ENCODE measurements at places on chromosomes 3 and 15.

DNA sequence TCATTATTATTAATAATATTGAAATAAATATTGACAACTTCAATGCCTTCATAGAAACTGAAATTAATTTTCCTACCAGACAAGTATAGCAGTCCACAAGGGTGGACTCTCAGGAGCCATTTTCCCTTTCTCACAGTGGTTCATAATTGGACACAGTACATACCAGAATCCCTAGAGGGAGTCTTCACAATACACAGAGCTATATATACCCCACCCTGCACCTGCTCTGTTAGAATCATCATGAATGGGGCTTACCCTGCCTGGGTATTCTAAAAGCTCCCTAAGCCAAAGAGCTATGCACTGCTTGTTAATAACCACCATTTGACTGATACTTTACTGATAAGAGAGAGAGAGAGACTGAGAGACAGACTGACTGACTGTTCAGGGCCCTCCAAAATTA lies 134.9 kb downstream of the FEZF2 start:
- no peak for DNase-seq

GRCh38 chr3:47825590-47825989 lies 22.7 kb downstream of the DHX30 start:
- no peak for DNase-seq

- DNase-seq = no peak
Observed at GRCh38 chr3:99373088-99373845, 265.1 kb upstream of the COL8A1 start.

DNA sequence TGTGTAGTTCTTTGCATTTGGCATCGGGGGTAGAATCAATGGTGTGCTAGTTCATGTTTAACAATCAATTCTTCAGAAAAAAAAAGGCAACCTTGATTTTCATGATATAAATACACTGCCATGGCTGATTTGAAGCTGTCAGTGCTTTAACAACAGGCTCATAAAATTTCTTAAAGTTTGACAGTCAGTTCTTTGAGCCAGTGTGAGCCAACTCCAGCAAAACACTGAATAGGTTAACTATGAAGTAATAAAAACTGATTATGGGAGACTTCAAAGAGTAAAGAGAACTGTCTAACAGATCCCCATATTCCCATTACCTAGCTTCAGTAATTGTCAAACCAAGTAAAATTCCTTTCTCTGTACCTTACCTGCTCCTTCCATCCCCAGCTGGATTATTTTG lies 241.7 kb upstream of the SUCLG2 start:
- DNase-seq = no peak

- DNase-seq = no peak
Observed at GRCh38 chr15:55858661-55859060, 115.7 kb upstream of the PRTG start.

DNA sequence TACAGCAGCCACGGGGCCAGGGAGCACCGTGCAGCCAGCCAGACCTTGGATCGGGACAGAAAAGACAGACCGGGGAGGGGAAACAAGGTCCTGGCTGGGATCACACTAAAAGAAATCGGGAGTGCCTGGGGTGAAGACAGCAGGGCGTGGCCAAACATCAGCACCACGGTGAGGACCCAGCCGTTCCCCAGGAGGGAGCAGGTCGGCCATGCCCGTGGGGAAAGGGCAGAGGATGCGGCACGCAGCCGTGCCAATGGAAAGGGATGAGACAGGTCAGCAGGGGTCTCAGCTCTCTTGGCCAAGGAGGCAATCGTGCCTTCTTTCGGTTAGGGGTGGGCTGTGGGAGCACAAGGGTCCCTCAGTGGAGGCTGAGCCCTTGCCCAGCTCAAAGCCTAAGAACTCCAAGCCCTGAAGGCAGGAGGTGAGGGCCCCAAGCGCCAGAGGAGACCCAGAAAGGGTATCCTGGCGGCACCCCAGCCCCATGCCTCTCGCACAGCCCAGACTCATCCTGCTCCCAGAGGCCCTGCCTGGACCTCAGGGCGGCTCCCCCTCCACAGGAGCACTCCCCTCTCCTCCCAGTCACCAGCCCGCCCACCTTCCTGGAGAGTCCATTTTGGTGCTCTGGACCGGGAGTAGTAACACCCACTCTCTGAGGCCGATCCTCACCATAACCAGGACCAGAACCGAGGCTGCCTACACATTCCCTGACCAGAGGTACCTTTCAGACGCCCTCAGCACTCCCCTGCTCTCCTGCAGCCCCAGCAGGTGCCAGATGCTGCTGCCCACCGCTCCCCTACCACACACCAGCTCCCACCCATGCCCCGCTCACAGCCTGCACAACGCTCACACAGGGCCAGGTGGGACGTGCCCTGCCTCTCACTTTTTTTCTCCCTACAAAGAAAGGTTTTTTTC lies 23.2 kb upstream of the OCA2 start:
- no peak for DNase-seq

DNA sequence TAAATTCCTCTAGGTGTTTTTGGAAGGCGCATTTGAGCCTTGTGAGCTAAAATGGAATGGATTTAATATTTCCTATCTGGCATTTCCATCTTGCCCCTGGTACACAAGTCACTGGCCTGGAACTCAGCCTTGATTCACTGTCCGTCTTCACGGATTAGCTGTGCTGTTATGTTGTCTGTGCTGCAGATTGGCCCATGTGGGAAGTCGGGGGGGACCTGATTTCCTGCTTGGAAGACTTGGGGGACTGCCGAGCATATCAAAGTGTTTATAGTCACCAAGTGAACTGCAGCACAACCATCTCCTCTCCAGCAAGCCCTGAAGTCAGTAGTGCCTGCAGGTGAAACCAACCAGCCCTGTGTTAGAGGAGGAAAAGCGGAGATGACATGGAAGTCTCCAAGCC lies 12.2 kb downstream of the GHRL start:
- no peak for DNase-seq

GRCh38 chr15:27545494-27546255 lies 553.4 kb downstream of the OCA2 start:
- no peak for DNase-seq

DNA sequence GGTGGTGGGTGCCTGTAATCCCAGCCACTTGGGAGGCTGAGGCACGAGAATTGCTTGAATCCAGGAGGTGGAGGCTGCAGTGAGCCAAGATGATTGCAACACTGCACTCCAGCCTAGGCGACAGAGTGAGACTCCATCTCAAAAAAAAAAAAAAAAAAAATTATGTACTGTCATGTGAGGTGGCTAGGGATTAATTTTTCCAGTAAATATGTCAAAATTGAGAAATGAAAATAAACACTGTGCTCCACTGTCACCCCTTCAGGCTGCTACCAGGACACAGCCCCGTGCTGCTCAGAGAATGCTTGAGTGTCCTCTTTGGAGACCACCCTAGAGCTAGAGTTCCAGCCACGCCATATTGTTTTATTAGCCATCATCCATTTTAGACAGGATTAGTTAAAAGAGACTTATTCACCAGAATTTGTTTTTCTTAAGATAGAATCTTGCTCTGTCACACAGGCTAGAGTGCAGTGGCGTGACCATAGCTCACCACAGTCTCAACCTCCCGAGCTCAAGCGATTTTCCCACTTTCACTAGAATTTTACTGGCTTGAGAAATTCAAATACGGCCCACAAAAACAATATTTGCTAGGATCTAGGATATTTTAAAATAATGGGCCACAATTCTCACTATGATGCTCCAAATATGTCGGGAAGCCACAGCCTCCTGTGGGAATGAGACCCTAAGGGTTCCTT lies 642 bp downstream of the CD80 start:
- DNase-seq = no peak

DNA sequence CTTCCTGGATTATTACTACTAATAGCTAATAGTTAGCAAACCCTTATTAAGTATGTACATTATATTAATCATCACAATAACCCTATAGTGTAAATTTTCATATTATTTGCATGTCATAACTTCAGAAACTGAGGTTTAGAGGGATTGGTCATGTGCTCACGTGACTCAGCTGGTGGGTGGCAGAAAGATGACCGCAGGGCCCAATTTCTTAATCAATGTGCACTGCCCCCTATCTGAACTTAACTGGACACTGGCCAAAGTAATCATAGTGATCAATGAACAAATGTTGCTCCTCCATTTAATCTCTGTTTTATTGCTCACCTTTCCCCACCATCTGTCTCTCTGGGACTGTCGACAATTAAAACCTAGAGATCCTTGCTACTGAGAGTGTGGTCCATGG lies 52.2 kb downstream of the PLD1 start:
- DNase-seq = no peak

DNA sequence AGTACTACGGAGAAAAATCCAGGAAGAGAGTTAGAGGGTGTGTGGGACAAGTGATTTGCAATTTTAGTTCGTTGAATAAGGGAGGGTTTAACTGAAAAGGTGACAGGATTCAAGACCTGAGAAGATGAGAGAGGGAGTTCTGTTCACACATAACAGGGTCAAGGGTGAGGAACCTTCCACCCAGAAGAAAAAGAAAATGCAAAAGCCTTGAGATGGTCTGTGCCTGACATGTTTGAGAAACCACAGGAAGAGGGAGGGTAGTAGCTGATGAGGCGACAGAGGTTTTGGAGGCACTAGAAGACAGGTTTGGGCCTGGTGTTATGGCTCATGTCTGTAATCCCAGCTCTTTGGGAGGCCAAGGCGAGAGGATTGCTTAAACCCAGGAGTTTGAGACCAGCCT lies 591 bp upstream of the SLC25A20 start:
- DNase-seq = no peak

GRCh38 chr15:63065262-63066221 lies 23.0 kb downstream of the TPM1 start:
- no peak for DNase-seq

DNA sequence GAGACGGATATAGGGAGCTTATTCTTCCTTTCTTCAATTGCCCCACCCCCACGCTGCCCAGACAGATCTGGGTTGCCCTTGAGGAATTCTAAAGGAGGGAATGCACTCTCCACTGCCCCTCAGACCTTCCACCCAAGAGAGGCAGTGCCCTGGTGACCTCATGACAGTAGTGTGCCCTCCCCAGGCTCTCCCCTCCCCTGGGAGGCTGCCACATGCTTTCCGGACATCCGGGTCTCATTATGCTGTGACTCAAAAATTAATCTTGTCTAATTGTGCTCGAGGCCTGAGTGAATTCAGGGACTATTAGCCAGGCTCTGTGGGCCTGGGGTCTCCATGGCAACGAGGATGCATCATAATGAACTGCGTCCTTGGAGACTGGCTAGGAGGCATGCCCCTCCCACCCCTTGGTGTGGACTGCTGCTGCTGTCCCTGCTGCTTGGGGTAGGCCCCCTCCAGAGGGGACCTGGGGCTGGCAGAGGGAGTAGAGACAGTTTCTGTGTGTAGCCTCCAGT lies 20.8 kb downstream of the CORO2B start:
- DNase-seq = no peak

DNA sequence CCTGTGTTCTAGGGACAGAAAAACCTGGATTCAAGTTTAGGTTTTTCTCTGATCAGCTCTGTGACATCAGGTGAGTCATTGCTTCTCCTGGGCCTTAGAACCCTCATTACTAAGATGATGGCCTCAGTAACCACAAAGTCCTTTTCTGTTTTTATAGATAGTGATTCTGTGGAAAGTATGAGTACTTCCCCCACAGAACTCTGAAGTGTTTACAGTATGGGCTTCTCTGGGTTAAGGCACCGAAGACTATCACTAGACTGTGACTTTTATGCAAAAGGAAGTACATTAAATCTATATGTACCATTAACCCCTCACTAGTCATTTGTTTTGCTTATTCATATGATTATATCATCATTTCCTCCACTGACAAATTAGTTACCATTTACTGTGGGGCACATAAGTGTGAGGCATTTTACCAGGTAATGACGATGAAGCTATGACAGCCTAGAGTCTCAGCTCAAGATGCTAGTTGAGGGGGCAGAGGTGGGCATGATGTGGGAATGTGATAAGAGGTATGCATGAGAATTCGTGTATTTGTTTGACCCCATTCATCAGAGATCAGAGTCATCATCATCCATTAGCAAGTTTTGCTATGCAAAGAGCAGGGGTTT lies 15.0 kb upstream of the RORA start:
- DNase-seq = no peak

- no peak for DNase-seq
Observed at GRCh38 chr3:186060222-186060621, 48.7 kb downstream of the ETV5 start.

Measured in activated naive CD4-positive, alpha-beta T cell (primary cell).